H1 (cell line): ENCODE measurements at places on chromosomes 7 and 10.

DNA sequence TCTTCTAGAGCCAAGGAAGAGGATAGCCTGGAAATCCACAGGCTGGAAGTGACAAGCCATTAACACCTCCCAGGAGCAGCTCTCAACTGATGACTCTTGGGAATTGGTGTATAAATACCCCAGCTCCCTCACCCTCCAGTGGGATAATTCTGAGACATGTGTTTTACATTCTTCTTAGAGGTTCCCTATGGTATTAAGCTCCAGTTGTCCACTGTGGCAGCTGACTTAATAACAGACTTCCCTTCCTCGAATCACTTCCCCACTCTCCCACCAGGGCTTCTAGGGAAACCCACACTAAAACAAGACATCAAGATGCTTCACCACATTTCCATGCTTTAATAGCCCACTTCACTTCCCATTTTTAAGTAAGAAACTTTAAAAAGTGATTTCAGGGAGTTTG lies 47.2 kb downstream of the FAM107B start:
- DNase-seq = no peak

DNA sequence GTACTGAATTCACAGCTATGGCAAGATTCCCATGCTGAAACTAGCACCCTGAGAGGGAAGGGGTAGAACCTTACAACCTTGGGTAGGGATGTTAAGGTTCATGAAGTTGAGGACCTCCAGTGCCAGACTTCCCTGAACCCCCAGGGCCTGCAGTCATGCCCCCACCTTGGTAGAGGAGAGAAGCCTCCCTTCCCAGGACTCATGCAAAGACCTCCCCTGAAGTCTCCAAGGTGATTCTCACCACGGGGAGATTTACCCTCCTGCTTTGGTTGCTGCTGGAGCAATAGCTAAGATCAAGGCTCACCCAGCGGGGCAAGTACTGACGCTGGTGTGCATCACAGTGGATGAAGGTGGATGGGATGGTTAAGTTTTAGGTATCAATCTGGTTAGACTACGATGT lies 49.1 kb upstream of the PFKP start:
- DNase-seq = no peak

- DNase-seq = no peak
These were observed 22.1 kb downstream of the HSPA12A start for GRCh38 chr10:116720241-116720643.

- DNase-seq = no peak
These were observed 15.1 kb downstream of the ITGA8 start for GRCh38 chr10:15704581-15704968.
